ENCODE measurements at places on chromosomes 6 and 20. TPM values are rescaled to one million over a fixed set of nuclear protein-coding genes. Genes with fewer than 3 reads are reported as not detected.

CST7 gene
- not detected for polyA plus RNA-seq

MICA gene
- polyA plus RNA-seq: 101 TPM

CALHM4 gene
- polyA plus RNA-seq: 1.2 TPM

PRR18 gene
- polyA plus RNA-seq: not detected

PACSIN1 gene
- 0.08 TPM for polyA plus RNA-seq

DYNLT2 gene
- 0.39 TPM for polyA plus RNA-seq

C6orf52 gene
- 0.27 TPM for polyA plus RNA-seq

IP6K3 gene
- not detected for polyA plus RNA-seq

PLCB4 gene
- 0.38 TPM for polyA plus RNA-seq

RNF39 gene
- not detected for polyA plus RNA-seq

GSTA2 gene
- not detected for polyA plus RNA-seq
